HS-5 (cell line): ENCODE measurements at places on chromosomes 16 and 17.
A peak's percentile ranks its signal among the peaks of the same experiment; 100 is the strongest.

GRCh38 chr17:12545877-12546513 lies 119.7 kb upstream of the MYOCD start:
- peak; percentile 20 for DNase-seq

- DNase-seq, result peak; percentile 29
These were observed 227.9 kb downstream of the MSI2 start for GRCh38 chr17:57484081-57484666.

DNA sequence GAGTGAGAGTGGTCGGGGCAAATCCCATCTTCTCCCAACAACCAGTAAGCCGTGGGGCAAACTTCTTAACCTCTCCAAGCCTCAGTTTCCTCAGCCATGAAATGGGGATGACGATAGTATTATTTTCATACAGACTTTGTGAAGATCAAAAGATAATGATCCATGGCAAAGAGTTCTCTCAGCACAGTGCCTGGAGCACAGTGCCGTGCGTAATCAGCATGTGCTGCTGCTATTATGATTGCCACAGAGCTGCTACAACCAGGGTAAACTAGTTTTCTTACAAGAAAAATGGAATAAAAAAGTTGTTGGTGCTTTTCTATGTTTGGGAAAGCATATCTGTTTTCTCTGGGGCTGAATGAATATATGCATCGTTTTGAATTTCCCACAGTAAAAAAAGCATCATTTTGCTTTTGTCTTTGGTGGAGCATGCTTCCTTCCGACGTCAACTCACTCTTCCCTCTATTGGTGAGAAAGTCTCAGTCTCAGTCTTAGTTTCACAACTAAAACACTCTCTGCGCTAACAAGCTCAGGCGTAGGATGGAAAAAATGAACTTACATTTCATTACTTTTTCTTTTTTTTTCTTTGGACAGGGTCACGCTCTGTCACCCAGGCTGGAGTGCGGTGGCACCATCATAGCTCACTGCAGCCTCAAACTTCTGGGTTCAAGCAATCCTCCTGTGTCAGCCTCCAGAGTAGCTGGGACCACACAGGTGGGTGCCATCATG lies 37.2 kb downstream of the CDK5R1 start:
- DNase-seq, result no peak

GRCh38 chr16:72537664-72538063 lies 365.7 kb upstream of the PMFBP1 start:
- peak; percentile 64 for DNase-seq

DNA sequence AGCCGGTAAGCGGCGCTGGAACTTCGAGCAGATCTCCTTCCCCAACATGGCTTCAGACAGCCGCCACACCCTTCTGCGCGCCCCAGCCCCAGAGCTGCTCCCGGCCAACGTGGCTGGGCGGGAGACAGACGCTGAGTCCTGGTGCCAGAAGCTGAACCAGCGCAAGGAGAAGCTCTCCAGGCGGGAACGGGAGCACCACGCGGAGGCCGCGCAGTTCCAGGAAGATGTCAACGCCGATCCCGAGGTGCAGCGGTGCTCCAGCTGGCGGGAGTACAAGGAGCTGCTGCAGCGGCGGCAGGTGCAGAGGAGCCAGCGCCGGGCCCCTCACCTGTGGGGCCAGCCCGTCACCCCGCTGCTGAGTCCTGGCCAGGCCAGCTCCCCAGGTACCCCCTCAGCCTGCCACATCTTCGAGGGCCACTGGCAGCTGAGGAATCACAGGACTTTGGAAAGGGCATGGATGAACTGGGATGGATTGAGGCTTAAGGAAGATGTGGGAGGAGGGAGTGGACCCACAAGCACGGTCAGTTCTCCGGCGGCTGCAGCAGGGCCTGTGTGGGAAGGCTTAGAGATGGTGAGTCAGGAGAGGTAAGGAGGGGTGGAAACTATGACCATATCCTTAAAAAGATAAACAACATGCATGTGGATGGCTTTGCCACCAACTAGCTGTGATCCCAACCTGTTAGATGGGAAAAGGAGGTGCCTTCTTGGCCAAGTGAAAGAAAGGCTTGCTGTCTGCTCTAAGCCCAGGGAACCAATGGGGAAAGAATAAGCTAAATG lies 3.4 kb upstream of the LLGL2 start:
- DNase-seq, result no peak

DNA sequence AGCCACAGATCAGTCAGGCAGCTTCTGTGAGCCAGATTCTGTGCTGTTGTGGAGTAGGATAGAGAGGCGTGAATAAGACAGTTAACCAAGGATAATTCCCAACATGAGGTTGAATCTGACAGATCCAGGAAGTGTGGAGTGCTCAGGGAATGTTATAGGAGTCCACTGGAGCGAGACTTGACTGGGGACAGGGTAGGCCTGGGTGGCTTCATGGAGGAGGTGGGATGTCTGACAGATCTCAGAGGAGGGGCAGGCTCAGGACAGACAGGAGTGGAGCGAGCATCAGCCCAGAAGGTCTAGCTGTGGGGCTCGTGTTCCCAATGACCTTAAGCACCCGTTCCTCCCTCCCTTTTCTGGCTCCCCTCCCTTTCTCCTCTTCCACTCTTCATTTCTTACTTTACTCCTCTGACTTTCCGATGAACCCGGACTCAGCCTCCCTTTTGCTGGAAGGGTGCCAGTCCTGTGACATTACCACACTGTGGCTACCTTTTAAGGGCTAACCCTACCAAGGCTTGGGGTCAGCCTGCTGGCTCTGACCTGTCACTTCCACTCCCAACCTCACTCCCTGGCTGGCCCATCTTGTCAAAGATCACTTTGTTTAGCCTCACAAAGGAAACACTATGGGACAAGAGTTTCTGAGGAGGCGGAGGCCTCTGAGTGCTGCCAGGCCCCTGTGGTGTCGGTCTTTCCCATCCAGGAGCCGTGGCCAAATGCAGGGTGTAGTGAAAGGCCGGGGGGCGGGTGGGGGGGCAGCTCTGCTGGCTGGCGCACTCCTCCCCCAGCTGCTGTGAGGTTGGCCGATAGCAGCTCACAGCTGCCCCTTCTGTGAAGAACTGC lies 28.5 kb upstream of the EFCAB13 start:
- no peak for DNase-seq

DNA sequence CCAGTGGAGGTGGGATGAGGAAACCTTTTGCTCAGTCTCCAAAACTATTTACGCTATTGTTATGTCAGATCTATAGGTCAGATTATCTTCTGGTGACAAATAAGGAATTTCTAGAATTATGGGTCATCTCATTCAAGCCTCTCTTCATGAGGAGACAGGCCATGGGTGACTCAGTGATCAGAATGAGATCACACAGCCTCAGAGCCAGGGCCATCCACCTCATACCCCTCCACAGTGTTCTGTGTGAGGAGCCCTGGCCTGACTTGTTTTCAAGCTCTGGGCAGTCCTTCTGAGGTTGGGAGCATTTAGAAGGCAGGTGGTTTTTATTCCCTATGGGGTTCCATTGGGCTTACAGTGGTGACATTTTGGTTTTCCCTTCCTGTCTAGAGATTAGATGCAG lies 26.5 kb downstream of the YPEL2 start:
- peak; percentile 79 for DNase-seq

GRCh38 chr16:63856537-63856936 lies 1265.3 kb downstream of the CDH11 start:
- DNase-seq, result no peak

- no peak for DNase-seq
These were observed 9.5 kb downstream of the CDK3 start for GRCh38 chr17:76009969-76010661.

GRCh38 chr17:75808905-75809621 lies 24.5 kb downstream of the UNK start:
- peak; percentile 59 for DNase-seq

- DNase-seq, result no peak
These were observed 15.8 kb upstream of the CAVIN1 start for GRCh38 chr17:42438600-42439567.

- DNase-seq, result no peak
These were observed at the start of gene FADS6 for GRCh38 chr17:74892974-74893911. TSS of gene FADS6 (minus strand) at chr17:74893633. CDS start at chr17:74893595, 38 bp downstream.

DNA sequence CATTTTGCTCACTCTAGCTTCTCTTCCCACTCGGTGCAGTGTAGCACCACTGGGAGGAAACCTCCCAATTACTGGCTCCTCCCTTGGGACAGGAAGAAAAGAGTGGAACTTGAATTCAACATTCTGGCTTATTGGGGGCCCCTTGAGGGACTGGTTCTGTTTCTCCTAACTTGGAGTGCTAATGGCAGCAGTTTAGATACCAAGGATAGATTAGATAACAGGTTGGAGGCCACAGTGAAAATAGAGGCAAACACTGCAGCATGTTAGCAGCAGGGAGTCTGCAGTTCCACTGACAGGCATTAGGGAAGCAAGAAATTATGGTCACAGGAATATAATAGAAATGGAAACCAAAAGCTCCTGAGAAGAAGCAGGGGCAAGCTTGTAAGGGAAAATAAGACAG lies 322.0 kb downstream of the ABCC12 start:
- no peak for DNase-seq

DNA sequence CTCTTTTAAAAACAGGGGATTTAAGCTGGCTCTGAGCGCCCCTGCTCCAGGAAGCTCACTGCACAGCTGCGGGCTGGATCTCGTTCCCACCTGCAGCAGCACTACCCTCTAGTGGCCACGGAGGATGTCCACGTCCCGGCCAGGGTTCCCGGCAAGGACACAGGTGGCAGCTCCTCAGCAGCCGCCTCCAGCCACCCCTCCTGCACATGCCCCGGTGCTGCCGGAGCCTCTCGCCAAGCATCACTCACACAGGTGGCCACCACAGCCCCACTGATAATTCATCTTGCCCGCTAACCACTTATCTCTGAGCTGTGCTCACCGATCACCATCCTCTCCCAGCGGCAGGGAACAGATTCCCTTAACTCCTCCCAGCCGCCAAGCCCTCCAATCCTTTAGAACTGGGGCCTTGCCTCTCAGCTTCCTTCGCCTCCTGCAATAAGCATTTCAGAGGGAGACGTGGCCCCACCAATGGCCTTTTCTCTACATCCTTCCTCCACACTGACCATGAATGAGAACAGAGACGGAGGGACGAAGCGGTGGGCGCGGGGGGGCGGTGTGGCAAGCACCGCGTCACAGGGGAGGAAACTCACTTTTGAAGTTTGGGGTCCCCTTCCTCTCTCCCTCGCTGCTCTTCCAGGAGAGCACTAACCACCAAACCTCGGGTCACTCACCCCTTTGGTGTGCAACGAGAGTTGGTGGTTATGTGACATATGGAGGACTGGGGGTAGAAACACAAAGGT lies 222.1 kb downstream of the RBFOX3 start:
- no peak for DNase-seq

GRCh38 chr17:69057280-69057679 lies 3.4 kb downstream of the ABCA9 start:
- DNase-seq, result no peak

GRCh38 chr17:67238991-67239390 lies 6.0 kb downstream of the HELZ start:
- DNase-seq, result no peak

DNA sequence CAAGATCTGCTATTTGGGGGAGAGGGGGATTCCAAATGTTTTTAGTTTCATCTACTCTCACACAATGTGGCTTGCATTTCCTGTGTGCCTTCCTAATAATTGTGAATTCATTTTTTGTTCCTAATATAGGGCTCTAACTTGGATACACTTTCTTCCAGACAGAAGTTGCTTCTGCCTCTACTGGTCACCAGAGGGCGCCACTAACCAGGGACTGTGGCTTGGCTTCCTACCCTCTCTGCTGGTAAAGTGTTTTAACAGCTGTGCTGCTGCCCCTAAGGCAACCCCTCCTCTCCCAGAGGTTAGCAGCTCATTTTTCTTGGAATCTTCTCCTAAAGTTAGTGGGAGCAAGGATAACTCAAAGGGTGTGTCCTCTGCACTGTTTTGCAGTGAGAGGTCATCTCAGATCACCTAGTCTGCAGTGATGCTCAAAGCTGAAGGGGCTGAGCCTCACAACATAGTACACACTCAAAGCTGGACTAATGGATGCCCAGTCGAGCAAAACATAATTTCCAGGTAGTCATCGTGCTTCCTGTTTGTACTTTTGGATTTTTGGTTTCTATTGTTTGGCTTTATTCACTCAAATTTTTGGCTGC lies 5.0 kb upstream of the PRSS54 start:
- no peak for DNase-seq

GRCh38 chr17:35376245-35376644 lies 2.8 kb upstream of the SLFN11 start:
- DNase-seq, result peak; percentile 36

GRCh38 chr16:87856791-87857228 lies 12.5 kb downstream of the SLC7A5 start:
- no peak for DNase-seq

DNA sequence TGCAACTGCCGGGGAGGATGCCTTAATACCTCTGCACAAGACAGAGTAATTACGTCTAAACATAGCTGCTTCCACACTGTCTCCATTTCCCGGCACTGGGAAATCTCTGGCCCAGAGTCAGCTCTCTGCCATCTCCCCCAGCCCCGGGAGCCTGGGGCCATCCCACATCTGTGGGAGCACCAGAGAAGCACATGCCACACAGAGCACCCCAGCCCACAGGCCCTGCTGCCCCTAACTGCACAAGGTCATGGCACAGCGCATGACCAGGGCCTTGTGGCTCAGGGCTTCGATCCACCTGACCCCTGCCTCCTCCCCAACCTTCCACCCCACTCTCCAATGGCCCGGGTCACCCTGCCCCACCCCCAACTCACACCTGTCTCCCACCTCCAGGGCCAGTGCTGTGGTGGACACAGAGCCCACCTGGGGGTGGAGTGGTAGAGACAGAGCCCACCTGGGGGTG lies 36.6 kb upstream of the RBFOX3 start:
- no peak for DNase-seq

DNA sequence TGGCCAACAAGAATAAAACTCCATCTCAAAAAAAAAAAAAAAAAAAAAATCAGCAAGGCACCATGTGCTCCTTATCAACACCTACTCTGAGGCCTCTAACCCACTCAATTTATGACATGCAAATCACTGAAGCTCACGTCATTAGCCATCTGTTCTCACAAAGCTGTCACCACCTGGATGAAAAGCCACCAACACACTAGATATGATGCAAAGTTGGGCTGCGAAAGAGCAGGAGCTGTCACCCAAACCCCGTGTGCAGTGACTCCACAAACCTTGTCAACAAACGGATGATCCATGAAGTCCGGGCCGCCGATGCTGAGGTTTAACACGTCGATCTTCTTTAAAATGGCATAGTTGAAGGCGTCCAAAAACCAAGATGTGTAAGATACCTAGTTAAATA lies 25.3 kb downstream of the MBTPS1 start:
- DNase-seq, result no peak

DNA sequence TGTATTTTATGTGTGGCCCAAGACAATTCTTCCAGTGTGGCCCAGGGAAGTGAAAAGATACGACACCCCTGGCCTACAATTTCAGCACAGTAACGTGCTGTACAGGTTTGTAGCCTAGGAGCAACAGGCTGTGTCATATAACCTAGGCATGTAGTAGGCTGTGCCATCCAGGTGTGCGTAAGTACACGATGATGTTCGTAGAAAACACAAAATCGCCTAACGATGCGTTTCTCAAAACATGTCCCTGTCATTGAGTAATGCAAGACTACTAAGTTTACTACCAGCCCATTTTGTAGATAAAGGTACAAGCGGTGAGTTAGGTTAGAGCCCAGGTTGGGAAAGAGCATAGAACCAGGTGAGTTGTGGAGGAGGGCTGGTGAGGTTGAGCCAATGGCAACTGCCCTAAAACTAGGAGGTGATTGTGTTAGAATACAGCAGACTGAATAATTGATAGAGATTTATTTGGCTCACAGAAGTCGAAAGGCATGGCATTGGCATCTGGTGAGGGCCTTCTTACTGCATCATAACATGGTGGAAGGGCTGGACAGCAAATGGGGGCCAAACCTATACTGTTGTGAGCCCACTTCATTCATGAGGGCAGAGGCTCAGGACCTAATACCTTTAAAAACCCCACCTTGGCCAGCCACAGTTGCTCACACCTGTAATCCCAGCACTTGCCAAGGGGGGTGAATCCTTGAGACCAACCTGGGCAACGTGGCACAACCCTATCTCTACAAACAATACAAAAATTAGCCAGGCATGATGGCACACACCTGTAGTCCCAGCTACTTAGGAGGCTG lies 4.2 kb downstream of the EIF1 start:
- no peak for DNase-seq
